ENCODE measurements at places on chromosomes 1 and 21.
A peak's percentile ranks its signal among the peaks of the same experiment; 100 is the strongest.

GRCh38 chr1:186275822-186276221 is 99.2 kb downstream of the TPR start:
- DNase-seq: no peak

- DNase-seq: no peak
Measured at GRCh38 chr1:25198663-25199252, 33.5 kb downstream of the SYF2 start.

DNA sequence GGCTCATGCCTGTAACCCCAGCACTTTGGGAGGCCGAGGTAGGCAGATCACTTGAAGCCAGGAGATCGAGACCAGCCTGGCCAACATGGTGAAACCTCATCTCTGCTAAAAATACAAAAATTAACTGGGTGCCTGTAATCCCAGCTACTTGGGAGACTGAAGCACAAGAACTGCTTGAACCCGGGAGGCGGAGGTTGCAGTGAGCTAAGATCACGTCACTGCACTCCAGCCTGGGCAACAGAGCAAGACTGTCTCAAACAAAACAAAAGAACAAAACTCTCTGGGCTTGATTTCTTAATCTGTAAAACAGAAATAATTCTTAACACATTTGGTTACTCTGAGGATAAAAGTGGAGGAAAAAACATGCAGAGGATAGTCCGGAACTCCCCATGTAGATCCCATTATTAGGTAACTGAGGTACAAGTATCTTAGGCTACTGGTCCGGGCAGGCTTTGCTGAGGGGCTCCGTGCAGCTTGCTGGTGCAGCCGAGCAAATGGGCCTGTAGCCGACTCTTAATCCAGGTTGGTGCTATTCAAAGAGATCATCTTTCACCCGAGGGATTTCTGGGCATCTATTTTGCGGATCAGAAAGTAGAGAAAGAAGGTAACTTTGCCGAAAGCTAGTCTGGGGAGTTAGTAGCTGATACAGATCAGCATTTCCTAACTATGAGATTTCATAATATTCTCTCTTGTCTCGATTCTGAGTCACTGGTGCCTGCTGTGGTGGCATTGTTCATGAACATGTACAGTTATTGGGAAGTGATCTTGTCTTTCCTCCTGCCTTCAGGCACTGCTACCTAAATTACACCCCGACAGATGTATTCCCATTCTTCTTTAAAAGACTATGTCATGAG is 56.8 kb downstream of the NFIA start:
- no peak for DNase-seq

- no peak for DNase-seq
Measured at GRCh38 chr1:60894130-60894529, 188.2 kb upstream of the NFIA start.

- no peak for DNase-seq
Measured at GRCh38 chr21:17901458-17902079, 82.4 kb upstream of the C21orf91 start.

- peak; percentile 85 for DNase-seq
Measured at GRCh38 chr1:36420836-36421317, 23.2 kb upstream of the LSM10 start.

DNA sequence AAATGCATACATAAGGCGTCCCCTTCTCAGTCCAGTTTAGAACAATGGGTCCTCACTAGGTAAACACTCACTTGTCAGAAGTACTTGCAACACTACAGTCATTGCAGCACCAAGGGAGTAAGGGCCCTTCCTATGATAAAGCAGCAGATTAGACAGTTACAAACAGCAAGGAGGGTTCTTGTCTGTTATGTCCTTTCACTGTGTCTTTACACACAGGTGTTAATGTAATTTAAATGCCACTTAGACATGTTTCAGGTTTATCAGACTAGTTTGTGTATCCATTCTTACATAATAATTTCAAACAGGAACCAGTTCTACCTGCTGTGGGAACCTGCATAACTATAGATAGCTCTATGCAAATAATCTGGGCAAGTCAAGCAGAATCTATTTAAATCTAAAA is 105.6 kb upstream of the USH2A start:
- DNase-seq: no peak

- no peak for DNase-seq
Measured at GRCh38 chr1:164712131-164713036, 153.4 kb downstream of the PBX1 start.

DNA sequence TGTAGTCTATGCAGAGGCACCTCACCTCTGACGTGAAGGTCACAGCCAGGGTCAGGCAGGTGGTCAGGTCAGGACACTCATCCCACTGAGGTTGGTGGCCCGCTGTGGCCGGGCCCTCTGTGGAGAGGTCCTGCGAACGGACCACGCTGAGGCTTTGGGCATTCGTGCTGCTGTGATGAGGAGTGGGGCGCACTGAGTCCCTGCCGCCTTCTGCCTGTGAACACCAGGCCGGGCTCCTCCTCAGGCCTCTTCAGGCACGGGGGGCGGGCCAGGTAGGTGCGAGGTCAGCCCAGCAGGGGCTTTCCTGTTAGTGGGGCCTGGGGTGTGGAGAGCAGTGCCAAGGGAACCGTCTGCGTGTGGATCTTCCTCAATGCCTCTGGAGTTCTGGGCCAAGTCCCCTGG is 39.0 kb downstream of the COQ8A start:
- no peak for DNase-seq

DNA sequence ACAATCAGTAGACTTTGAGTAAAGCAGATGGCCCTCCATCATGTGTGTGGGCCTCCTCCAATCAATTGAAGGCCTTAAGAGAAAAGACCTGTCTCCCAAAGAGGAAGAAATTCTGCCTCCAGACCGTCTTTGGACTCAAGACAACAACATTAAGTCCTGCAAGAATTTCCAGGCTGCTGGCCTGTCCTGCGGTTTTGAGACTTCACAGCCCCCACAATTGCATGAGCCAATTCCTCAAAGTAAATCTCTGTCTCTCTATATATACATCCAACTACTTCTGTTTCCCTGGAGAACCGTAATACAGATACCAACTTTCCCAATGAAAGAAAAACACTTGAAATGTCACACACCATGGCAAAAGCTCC is 16.4 kb downstream of the REG4 start:
- no peak for DNase-seq

- DNase-seq: no peak
Measured at GRCh38 chr1:31787261-31787660, 23.1 kb upstream of the ADGRB2 start.

GRCh38 chr1:85058311-85058710 is 10.0 kb upstream of the MCOLN3 start:
- no peak for DNase-seq

DNA sequence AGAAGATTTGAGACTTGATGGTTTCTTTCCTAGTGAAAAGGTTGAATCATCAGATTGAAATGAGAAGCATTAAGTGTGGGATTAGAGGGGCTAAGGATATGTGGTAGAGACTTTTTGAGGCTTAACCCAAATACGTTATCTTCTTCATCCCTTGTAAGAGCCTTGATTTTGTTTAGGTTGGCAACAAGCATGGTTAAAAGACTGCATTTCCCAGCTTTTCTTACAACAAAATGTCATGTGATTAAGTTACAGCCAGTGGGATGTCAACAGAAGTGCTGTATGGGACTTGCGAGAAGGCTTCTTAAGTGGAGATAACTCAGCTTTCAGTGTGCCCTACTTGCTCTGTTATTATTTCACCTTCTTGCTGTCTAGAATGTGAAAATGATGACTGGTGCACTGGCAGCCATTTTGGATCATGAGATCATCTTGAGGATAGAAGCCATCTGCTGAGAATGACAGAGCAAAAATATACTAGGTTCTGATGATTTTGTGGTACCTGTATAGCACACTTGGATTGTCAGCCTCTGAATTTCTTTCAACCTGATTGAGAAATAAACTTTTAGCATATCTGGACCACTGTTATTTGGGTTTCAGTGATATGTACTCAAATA is 41.3 kb upstream of the GNG12 start:
- DNase-seq: no peak

DNA sequence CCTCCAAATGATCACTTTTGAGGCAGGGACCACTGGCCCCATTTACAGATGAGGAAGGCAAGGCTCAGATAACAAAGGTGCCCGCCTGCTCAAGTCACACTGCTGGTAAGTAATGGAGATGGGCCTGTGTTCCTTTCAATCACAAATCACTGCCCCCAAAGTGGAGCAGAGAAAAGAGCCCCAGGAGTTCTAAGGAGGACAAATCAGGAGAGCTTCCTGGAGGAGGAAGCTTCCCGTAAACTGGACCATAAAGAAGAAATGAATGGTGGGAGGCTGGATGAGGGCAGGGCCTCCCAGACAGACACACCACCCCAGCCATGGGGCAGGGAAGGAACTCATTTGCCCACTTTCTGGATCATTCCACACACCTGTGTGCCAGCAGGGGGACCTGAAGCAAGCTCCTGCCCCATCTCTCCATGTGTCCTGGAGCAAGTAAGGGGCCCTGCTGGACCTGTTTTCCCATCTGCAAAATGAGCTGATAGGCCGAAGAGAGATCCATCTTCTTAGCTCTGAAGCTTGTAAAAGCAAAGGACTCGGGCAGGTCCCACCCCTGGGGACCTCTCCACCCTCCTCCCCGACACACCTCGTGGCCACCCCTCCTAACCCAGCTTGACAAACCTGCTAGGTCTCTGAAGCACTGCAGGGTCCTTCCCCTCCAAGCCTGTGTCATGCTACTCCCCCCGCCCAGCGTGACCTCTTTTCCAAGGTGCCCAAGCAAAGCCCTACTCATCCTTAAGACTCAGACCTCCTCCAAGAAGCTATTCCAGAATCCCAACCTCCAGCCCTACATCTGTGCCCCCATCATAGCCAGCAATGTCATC is 5.5 kb downstream of the LAPTM5 start:
- DNase-seq: no peak

DNA sequence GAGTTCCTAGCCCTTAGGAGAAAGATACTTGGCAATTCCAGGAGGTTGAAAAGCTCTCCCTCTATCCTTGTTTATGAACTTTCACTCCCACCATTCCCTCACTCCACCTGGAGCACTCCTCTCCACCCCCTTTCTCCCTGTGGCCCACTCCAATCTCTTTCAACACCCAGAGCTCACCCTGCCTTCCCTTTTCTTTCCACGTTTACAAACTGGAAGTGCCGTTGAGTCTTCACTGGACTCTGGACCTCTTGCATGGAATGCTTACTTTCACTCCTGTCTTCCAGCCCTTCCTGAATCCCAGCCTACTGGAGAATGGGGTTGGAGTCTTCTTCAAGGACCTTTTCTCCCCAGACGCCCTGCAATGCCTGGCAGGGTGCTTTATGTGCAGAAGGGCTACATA is 198.5 kb downstream of the RHOU start:
- DNase-seq: no peak

DNA sequence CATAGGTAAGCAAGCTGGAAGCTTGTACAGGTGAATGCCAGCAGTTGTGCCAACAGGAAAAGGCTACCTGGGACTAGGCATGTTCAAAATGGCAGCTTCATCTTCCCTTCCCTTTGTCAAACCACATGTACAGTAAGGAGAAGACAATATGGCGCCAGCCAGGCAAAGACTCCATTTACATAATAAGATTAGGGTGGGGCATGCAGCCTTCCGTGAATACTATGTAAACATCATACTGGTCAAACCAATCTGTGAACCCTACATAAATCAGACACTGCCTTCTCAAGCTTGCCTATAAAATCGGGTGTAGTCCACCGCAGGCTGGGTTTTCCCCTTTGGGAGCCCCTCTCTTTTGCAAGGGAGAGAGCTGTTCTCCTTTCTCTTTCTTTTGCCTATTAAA is 24.6 kb downstream of the ATF3 start:
- DNase-seq: no peak

DNA sequence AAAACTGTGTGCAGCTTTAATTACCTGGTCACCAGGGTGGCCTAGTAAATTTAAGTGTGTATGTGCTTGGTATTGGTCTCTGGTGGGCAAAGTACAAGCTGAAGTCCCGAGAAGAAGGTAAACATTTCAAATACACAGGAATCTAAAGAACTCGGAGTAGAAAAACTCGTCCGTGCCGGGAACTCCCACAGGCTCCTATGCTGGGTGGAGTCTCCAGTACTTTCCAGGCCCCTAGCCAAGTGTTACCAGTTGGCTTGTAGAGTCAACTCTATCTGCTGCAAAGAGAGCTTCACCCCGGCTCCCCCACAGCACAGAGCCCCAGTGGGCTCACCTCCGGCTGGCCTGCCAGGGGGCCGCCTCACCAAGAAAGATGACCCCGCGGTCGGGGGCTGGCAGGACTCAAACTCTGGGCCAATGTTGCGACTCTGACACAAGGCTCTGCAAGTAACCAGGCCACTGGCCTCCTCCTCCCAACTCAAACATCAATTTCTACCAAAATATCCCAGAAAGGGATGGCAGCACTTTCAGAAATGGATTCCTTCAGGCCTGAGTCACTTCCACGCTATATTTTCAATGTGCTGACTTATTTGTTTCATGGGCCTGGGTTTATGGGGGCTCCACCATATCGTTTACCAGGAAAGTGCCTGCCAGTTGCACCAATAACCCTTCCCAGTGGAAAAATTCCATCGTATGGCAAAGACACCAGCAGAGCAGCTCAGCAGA is 73.9 kb downstream of the SLC66A1 start:
- DNase-seq: no peak

GRCh38 chr1:62318756-62319544 is at the start of gene KANK4:
Gene KANK4 (minus strand): TSS chr1:62319434. CDS start chr1:62281564, 37,870 bp downstream.
- no peak for DNase-seq

DNA sequence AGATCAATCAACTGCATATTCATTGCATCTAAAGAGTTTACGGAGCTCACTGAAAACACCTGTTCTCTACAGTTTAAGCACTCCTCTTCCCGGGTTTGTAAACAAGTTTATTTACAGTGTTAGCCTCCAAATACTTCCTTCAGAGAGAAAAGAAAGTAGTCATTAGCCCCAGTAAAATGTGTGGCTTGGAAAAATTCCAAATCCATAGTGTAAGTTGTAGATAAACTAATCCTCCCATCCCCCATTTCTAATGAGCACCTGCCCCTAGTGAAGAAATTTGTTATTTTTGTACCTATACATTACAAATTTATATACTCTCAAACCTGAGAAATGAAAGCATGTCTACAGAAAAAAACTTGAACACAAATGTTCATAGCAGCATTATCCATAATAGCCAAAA is 21.9 kb downstream of the PUM1 start:
- DNase-seq: no peak

DNA sequence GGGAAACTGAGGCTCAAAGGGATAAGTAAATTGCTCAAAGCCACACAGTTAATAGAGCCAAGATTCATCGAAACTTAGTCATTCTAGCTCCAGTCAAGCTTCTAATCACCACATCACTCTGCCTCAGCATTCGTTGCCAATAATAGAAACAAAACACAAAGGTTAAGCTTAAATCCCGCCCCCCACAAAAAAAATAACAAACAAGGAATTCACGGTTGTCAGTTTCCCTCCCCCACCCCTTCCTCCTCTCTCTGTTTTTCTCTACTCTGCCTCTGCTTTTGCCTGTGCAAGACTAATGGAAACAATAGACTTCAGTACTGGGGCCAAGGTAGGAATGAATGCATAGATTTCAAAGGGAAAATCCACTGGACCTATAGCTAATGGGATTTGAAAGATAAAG is 70.7 kb upstream of the ZNF644 start:
- no peak for DNase-seq
